ENCODE measurements at places on chromosomes 5 and 9.

GRCh38 chr5:83531661-83532060, 60.1 kb downstream of the VCAN start:
- no peak for DNase-seq

- no peak for DNase-seq
Observed at GRCh38 chr5:10337986-10338385, 15.5 kb upstream of the MARCHF6 start.

GRCh38 chr5:154111214-154111613, 72.4 kb downstream of the MFAP3 start:
- no peak for DNase-seq

GRCh38 chr9:121369595-121370265, at the start of gene STOM:
TSS of gene STOM (minus strand) at chr9:121370250. CDS start at chr9:121370187, 63 bp downstream.
- no peak for DNase-seq

- no peak for DNase-seq
Observed at GRCh38 chr9:78898234-78898633, 601.3 kb downstream of the PSAT1 start.

GRCh38 chr9:4887556-4887955, 94.8 kb downstream of the RCL1 start:
- no peak for DNase-seq

GRCh38 chr5:33690374-33691135, 201.2 kb downstream of the ADAMTS12 start:
- DNase-seq = no peak

GRCh38 chr9:127522727-127523126, 71.4 kb downstream of the LRSAM1 start:
- DNase-seq = no peak

DNA sequence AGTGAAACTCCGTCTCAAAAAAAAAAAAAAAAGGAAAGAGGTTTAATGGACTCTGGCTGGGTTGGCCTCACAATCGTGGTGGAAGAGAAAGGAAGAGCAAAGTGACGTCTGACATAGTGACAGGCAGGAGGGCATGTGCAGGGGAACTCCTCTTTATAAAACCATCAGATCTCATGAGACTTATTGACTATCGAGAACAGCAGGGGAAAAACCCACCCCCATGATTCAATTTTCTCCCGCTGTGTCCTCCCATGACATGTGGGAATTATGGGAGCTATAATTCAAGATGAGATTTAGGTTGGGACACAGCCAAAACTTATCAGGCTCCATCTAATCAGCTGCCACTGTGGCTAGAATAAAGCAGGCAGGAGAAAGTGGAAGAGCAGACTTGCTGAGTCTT, 610.4 kb upstream of the NUDT12 start:
- DNase-seq = no peak

DNA sequence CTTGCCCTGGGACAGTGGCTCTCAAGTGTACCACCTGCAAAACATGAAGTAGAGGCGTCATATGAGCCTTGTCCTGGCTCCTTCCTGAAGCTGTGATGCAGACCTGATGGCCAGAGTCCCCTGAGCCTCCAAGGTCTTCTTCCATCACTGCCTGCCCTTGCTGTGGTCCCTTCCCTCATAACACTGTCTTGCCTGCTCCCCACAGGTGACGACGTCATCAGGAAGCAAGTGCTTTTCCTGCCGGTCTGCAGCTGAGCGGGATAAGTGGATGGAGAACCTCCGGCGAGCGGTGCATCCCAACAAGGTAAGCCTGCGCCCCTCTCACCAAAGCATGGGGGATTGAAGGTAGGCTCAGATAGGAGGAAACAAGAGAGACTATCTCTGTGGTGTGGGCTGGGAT, 107.3 kb downstream of the DAB2IP start:
- DNase-seq = no peak

- no peak for DNase-seq
Observed at GRCh38 chr9:73137286-73137899, 14.3 kb upstream of the ANXA1 start.

GRCh38 chr9:82252116-82252515, 263.5 kb downstream of the SPATA31D1 start:
- no peak for DNase-seq

GRCh38 chr5:81395262-81395661, 1.3 kb upstream of the ACOT12 start:
- no peak for DNase-seq

DNA sequence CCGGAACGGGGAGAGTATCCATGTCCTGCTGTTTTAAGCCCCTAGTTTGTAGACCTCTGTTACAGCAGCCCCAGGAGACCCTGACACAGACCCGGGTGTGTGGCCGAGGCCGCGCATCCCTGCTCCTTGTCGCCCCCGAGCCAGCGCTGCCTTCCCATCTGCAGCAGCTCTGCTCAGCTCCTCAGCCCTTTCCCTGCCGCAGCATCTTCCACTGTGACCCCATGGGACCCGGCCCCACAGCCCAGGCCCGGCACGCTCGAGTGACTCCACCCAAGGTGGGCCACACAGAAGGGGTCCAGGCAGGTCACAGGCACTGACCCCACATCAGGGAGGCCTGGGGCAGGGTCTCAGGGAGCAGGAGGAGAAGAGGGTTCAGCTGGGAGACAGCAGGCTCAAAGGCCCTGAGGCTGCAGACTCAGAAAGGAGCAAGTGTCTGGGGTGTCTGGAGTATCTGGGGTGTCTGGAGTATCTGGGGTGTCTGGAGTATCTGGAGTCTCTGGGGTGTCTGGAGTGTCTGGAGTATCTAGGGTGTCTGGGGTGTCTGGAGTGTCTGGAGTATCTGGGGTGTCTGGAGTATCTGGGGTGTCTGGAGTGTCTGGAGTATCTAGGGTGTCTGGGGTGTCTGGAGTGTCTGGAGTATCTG, 31.2 kb downstream of the LHX3 start:
- DNase-seq = no peak

GRCh38 chr5:73189871-73190376, 16.9 kb downstream of the TMEM174 start:
- DNase-seq = no peak

- no peak for DNase-seq
Observed at GRCh38 chr5:10133830-10134229, 115.9 kb downstream of the ATPSCKMT start.

DNA sequence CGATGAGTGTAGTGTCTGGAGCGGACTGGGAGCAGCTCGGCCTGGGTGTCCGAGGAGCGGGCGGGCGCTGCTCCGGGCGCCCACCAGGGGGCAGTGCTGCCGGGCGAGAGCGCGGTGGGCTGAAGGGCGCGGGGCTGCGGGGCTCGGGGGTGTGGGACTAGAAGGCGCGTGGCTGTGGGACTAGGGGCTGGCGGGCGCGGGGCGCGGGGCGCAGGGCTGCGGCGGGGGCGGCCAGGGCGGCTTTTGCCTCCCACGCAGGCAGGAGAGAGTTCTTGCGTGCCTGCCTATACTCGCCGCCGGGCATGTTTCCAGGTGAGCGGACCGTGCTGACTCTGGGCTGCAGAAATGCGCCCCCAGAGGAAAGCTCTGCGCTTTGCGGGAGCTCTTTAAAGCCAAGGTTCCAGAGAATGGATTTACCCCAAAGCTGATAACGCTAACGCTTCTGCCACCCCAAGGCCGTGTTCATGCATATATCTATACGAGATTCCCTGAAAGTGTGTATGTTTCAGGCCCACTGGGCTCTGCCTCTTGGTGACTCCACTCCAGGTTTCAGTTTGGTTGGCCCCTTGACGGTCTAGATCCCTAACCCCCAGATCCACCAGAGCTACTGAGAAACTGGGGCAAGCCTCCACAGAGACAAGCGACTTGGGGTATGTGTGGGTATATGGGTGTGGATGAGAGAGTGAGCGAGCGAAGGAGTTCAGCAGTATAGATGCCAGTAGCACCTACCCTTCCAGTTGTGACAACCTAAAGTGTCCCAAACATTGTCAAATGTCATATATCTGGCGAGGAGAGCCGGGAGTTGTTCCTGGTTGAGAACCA, 56.2 kb downstream of the ACER2 start:
- peak; percentile 46 for DNase-seq

- peak; percentile 43 for DNase-seq
Observed at GRCh38 chr5:170100066-170100943, 5.4 kb upstream of the FOXI1 start.

DNA sequence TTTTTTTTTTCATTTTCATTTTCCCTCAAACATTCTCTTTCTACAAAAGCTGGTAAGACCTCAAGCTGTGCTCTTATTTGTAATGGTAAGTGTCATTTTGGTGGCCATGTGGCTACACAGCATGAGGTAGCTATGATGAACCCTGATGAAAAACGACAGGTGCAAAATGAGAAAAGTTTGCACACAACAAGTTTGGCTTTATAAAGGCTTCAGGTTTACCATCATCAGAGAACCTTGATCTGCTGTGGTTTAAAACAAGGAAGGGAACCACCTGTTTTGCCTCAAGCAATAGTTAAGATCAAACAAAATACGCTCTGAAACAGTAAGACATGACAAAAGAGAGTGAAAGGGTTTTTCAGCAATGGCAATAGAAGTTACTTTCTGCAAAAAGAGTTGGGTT, 1124.6 kb upstream of the ACO1 start:
- DNase-seq = peak; percentile 81

- DNase-seq = no peak
Observed at GRCh38 chr9:110455860-110456259, 118.2 kb upstream of the TXNDC8 start.

DNA sequence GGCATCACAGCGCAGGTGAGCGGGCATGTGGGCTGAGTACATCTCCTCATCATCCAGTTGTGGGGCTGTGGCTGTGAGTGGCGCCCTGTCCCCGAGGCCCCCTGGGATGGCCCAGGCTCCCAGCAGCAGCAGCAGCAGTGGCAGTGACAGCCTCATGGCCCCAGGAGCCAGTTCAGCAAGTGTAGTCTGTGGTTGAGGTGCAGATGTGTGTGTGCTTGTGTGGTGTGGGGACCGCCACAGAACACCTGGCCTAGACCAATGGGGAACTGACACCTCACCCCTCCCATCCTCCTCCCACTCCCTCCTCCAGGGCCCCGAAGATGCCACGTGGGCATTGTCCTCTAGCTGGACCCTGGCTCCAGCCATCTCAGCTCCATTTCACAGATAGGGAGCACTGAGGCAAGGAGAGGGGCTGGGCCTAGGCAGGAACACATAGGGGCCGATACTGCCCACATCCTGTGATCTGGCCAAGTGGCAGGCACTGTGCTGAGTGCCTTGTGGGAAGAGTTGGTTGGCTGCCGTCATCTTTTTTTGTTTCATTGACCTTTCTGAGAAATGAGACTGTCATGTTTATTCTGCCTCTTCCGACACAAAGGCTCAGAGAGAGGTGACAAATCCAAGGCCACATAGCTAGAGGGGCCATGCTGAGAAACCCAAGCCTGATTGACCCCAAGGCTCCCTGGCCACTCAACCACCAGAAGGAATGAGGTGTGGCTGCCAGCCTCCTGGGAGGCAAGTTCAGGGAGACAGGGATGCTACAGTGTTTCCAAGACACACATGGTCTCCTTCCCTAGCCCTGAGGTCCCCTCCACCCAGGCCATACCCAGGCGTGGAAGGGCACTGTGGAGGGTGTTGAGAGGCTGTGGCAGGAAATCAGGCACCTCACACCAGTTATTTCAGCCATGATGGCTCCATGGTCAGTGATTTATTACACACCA, at the start of gene MZB1:
Gene MZB1 (minus strand): TSS at position 213 of the 938 bp plus-strand sequence. CDS start 57 bp downstream, at position 156.
- DNase-seq = peak; percentile 73

DNA sequence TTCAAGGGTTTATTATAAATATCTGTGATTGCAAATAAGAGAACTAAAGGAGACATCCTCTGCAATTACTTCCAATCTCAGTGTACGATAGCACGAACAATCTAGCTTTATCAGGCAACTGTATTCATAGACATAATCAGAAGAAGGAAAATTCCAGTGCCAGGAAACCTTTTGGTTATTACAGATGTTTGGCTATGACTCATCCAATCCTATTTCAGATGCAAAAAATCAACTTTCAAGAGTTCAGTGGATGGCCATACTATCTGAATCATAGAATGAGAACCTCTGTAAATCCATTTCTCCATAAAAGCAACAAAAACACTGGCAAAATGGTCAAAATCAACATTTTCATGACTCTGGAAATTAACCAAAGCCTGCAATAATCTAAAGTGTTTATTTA, 37.9 kb downstream of the GAS1 start:
- DNase-seq = no peak

DNA sequence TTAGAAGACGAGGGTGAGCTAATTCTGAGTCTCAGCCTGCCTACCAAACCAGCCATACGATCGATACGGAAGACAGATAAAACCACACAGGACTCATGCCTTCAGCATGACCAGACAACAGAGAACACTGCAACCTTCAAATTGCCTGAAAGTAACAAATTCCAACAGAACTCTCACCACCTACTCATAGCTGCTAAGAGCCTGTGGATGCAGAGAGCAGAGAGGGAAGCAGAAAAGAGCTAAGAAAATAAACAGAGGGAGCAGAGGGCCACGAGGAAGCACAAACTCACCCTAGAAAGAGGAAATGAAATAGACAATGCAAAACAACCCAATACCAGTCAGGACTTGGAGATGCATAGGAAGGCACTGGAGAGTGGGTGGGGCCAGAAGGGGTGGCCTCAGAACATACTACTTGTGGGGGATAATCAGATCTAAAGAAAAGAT, 86.7 kb upstream of the TAS2R1 start:
- no peak for DNase-seq

DNA sequence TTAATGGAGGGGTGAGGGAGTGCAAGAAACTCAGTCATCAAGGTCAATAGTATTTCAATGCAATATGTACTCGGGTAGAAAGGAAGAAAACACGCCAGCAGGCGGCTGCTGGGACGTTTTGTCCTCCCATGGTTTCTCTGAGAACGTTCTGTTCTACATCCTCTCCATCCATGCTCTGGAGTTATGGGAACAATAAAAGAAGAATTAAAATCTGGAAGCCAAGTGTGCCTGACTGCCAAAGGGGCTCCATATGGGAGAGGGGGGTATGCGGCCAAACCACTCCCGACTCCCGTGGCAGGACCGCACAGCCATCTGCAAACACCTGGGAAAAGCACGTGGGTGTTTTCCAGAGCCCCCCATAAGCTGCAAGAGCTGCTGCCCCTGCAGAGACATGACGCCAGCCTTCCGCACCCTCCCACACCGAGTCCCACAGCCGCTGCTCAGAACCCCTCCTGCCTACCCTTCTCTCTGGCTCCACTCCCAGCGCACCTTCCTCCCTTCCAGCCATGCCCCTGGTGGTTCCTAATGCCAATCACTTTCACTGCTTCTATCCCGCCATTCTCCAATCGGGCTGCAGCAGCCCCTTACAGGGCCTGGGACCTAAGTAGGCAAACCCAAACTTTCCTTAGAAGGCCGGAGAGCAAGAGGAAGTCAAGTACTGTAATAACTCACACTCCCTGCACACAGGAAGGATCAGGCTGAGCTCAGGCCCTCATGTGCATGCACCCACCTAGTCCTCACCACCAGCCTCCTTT, 241.6 kb downstream of the SYK start:
- no peak for DNase-seq

DNA sequence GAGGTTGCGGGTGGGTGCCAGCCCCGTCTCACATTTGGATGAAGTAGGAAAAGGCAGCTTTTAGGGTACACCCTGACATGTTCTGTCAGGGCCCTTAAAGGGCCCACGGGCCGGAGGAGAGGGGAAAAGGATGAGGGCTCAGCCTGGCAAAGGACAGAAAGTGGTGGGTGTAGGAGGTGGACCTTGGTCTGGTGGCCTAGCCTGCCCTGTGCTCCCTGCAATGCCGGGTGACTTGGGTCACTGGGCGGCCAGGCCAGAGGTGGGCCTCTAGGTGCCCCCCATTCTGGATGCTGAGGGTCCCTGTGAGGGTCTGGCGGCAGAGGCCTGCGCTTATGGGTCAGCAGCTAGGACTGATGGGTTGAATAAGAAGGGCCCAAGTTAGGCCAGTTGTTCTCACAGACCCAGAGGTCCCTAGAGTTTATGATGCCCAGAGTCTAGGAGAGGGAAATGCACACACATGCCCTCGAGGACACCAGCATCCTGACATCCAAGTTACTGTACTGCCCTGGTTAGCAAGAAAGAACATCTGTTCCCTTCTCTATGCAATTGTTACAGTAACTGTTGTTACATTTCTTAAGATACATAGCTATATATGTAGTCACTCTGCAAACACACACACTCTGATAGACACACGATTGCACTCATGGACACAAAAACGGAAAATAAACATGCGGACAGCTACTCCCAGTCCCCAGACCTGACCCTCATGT, 12.5 kb downstream of the TRIM7 start:
- no peak for DNase-seq
